Gastroesophageal sphincter (tissue), 4 donors: ENCODE measurements at places on chromosomes 16 and 17.

DNA sequence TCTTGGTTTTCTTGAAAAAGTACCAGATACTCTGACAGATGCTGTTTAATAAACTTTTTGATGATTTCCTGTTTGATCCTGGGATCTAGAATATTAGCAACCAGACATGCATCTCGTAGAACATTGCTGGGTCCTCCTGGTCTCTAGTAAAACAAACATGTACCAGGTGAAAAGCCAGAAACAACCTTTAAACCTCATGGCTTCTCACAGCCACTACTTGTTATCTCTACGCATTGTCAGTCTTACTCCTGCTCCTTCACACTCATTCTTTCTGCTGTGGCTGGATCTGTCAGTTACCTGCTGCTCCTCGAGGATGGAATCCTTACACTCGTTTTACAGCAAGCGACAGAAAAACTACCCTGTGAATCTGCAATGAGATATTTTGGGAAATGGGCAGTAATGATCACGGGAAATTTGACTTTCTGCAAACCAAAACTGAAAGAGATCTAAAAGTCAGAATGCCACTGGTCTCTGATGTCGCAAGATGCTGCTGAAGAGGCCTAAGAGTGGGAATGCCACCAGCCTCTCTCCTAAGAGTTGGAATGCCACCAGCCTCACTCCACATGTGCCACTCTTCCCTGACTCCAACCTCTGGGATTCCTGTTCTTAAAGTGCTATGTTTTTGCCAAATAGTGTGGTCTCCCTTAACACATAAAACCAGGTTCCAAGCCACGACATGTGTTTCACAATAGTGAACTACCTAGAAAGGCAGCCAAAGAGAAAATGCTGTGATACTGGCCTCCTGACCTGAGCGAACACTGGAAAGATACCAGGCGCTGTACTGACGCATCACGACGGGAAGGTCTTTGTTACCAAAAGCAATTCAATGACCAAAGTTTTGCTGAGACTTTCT, 86.3 kb downstream of the VPS53 start:
- ATAC-seq, result no peak

DNA sequence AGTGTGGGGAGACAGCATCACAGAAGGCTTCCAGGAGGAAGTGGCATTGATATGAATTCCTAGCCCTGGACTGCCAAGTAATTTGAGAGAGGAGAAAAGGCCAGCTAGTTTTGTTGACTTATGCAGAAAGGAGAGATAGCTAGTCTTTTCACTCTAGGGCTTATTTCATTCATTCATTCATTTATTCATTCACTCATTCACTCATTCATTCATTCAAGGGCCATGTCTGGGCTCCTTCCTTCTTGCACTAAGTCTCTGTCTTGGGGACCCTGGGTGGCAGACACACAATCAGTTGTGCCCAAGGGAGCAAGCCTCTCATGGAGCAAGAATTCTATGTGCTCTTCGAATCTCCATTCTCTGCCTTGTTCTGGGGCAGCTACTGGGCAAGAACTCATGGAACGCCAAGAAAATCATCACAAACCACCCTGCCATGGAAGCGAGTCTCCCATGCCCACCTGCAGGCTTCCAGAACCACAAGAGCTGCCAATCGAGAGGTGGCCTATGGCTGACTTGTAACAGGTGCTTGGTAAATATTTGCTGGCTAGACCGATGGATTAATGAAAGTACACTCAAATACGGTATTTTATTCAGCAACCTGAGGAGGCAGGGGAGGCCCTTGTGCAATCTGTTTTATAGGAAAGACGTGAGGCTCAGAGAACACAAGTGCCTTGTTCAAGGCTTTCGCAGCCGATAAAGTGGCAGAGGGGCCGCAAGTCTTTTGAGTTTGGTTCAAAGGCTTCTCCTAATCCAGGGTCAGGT, 223.6 kb downstream of the XYLT1 start:
- ATAC-seq, result no peak

- ATAC-seq, result no peak
These were observed 17.6 kb downstream of the CD300A start for GRCh38 chr17:74484066-74484465.

DNA sequence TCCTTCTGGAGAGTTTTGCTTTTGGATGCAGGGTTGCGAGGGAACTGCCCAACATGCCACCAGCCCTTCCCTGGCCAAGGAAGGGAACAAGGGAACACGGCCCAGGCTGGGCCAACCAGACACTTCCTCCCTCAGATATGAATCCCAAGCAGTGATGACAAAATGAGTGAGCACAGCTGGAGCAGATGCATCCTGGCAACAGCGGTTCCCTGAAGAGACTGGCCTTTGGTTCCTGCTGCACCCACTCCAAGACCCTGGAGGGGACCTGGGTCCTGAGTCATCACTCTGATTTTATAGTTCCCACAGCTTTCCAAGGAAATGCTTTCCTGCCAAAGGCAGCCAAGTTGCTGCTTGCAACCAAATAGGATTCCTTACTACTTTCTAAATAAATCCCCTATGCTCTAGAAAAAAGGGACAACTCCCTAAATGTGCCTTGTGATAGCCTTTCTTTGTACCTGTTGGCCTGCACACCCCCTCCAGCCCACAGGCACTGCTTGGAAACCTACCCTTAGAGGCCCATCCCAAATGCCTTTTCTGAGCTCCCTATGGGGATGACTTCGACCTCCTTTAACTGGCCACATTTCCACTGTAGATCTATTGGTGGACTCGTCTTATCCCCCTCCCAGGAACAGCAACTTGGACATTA, 5.3 kb downstream of the ST3GAL2 start:
- peak; percentile 65 for ATAC-seq

- ATAC-seq, result no peak
These were observed 621 bp downstream of the SDR42E1 start for GRCh38 chr16:82010649-82011048.

GRCh38 chr17:61005358-61005757, 327.7 kb downstream of the BCAS3 start:
- no peak for ATAC-seq

DNA sequence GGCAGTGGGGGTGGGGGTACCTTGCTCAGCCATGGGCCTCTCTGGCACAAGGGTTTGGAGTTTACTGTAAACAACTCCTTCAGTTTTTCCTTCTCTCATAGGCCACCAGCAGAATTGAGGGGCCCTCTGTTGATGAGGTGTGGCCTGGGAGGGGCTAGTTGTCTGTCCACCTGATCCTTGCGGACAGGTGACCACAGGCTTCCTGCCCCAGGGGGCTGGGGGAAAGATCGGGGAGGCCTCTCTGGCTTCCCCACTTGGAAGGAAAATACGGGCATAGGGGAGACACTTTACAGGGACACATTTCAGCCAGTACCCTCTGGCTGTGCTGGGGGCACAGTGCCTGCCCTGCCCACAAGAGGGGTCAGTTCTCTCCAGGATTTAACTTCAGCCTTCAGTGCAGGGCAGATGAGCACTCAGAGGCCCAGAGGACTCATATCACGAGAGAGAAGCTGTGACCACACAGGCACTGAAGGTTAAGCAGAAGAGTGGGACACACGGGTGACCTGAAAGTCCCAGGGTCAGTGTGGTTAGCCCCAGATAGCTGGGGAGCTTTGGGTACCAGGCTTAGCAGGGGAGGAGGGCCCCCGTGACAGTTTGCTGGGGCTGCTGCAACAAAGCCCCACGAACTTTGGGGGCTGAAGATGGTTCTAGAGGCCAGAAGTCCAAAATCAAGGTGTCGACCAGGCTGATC, 245.9 kb downstream of the SEC14L1 start:
- ATAC-seq, result no peak

- ATAC-seq, result no peak
These were observed 246.8 kb downstream of the RBFOX1 start for GRCh38 chr16:7579454-7579853.

DNA sequence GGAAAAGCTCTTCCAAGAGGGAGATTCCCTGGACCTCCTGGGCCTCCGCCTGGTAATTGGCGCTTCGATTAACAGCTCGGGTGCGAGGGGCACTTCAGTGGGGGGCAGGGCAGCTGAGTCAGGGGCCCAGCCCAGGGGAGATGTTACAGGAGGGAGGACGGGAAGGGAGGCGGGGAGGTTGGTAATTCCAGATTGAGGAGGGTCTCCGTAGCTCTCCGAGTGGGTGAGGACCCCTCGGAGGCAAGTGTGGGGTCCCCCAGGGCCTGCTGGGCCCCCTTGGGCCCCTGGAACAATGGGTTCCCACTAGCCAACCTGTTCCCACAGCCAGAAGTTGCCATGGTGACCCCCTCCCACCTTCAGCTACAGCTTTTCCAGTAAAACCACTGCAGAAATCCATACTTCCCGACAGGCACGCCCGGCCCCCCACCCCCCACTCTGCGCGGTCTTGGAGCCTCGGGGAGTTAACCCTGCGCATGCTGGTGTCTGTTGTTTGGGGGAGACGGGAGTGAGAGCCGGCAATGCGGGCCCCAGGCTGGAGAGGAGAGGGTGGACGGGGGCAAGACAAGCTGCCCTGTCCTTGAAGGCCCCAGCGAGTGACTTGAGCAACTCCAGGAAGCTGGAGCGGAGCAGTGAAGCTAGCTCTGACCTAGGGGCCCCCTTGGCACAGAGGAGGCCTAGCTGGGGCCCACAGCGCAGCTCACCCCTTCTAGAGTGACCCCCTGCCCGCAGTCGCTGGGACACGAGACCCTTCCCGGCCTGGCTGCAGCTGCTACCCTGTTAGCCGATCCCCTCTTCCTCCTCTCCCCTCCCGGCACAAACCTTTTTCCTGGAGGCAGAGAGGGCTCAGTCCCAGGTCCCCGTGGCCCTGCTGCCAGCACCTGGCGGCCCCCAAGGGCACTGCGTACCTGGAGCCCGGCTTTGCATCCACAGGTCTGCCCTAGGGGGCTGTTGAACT, 37.8 kb downstream of the TMEM235 start:
- no peak for ATAC-seq

GRCh38 chr17:8153957-8154607, 1.9 kb upstream of the PER1 start:
- peak; percentile 61 for ATAC-seq

DNA sequence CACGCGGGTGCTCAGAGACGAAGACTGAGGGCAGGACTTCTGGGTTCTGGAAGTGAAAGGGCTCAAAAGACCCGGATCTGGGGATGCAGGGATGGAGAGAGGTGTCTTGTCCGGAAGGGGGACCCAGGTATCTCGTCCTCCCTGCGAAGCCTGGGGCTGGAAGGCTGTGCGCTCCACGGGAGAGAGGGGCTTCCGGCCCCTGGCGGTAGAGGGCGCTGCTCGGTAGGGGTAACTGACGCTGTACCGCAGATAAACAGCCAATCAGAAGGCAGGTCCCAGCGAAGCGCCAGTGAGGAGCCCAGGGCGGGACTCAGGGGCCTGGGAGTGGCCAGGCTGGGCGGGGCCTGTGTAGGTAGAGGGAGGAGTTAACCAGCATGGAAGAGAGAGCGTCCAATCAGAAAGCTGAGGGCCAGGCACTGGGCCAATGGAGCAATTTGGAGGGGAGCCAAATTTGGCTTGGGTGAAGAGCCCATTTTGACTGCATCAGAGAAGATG, 804 bp downstream of the TGFB1I1 start:
- ATAC-seq, result peak; percentile 93

- ATAC-seq, result no peak
These were observed 226.8 kb downstream of the CHD9NB start for GRCh38 chr16:52825892-52826291.

- ATAC-seq, result no peak
These were observed 8.6 kb upstream of the GSG1L start for GRCh38 chr16:28072087-28072486.

DNA sequence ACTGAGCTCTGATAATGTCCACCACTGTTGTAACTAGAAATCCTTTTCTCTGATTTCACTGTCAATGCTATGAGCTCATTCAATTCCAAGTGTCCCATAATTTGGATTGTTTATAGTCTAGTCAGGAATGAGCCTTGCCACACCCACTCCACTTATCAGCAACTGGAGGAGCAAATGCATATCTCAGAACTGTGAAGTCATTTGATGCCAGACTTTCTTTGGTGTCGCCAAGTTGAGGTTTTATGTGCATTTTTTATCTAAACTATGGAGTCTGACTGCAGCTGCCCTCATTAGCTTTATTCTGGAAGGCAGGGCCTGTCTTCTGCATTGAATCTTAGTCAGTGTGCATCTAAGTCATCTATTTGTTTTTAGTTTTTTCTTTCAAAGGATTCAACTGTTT, 361.3 kb downstream of the PMP22 start:
- no peak for ATAC-seq

DNA sequence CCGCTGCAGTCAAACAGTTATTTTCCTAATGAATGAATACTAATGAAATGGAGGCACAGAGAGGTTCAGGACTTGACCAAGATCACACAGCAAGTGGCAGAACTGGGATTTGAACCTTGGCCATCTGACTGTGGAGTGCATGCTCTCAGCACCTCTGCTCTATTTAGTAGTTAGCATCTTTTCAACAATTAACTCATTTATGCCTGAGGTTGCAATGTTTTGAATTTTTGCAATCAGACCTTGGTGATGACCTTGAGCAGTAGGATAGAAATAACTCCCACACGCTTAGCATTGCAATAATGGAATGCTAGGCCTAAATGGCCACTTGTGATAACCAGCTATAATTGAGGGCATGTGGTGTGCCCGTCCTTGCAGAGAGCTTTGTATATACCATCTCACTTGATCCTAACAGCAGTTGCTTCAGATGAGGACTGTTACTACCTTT, 31.0 kb downstream of the NAGPA start:
- ATAC-seq, result no peak

GRCh38 chr17:49556223-49556943, 19.3 kb upstream of the NXPH3 start:
- peak; percentile 80 for ATAC-seq

DNA sequence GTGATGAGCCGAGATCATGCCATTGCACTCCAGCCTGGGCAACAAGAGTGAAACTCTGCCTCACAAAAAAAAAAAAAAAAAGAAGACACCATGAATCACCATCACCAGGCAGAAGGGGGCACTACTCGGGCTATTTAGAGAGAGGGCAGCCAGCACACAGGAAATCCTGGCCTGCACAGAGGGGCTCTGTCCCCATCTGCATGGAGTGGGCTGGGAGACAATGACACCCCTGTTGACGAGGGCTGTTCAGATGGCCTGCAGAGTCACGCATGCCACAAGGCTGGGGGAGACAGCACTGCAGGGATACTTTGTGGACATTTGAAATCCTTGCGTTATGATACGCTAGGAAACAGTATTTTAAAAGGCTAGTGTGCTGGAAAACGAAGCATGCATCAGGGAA, 48.3 kb downstream of the CUEDC1 start:
- no peak for ATAC-seq

- no peak for ATAC-seq
These were observed 12.8 kb downstream of the AXIN1 start for GRCh38 chr16:339680-340079.

DNA sequence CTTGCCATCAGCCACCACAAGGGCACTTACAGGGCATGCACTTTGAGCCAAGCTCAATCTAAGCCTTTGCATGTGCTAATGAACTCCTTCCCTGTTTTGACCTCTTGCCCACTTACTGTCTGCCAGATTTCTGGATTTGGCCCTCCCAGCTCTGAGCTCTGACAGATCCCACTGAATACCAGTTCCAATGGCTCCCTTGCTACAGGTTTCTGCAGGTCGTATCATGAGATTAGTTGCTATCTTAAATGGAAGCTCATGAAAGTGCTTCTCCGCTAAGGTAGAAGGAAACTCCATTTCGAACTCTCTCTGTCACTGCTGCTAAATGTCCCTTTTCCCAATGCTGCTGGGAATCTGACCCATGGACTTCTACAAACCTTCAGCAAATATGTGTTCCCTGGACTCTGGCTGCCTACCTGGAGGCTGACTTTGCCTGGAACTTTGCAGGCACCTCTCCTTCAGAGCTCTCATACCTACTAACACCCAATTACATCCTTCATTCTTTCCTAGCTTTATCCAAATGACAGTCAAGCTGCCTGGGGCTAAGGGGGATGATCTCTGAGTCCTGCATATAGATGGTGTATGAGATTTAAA, 23.5 kb upstream of the TOB1 start:
- ATAC-seq, result no peak

GRCh38 chr16:77383606-77384187, 51.1 kb downstream of the ADAMTS18 start:
- ATAC-seq, result no peak
